ENCODE measurements at places on chromosomes 5 and 9.

DNA sequence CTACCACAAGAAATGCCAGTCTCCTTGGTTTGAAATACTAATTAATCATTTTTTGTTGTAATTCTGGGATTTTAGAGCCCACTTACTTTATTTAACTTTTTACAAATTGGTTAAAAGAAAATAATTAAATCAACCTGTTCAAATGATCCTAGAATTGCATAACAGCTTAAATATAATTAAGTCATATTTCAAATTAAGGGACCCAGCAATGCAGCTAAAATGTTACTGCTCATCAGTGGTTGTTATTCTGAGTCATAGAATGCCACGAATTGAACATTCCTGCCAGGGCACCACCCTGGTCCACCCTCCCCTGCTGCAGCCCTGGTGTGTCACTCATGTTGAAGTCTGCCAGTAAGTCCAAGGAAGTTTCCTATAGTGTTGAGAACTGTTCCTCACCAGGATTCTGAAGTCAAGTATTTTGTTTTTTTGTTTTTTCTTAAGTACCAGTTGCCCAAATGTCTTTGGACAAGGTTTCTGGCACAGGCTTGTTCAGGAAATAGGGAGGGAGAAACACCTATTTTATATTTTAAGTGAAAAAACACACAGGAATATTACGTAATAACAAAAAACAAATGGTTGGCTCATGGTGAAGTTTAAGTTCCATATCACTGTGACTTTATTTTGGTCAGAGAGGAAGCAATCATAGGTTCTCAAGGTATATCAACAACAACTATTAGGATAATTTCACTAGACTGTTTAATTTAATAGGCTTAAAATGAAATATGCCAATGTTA lies 4.3 kb upstream of the ITGA1 start:
- DNase-seq = no peak

DNA sequence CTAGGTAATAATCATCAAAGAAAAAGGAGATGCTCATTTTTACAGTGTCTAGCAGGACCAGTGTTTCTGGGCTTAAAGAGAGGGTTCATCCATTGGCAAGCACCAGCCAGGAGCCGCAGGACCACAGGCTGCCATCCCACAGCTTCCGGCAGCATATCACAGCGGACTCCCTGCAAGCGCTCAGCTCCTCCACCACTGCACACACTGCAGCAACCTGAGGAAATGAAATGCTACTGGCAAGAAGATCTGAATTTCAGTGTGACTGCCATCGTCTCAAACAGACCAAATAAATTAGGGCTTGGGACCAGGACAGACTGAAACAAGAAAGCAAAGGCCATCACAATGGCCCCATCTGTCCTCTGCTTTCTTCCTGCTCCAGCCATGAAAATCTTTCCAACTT lies 114.2 kb downstream of the TTC39B start:
- no peak for DNase-seq

DNA sequence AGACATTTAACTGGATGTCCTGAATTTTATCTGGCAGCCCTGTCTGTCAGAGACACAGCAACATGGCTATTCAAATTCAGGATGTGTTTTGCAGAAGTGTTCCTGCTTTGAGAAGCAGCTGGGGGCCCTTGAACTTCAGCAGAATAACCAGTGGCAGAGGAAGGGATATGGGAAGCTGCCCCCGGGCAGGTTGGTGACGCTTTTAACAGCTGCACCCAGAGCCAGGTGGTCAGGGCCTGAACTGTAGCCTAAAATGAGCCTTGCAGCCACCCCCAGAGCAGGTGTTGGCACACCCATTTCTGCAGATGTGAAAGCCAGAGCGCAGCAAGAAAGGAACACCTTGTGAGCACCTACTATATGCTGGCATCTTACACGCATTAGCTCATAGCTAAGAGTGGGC lies 128.7 kb upstream of the BOD1 start:
- DNase-seq = no peak

DNA sequence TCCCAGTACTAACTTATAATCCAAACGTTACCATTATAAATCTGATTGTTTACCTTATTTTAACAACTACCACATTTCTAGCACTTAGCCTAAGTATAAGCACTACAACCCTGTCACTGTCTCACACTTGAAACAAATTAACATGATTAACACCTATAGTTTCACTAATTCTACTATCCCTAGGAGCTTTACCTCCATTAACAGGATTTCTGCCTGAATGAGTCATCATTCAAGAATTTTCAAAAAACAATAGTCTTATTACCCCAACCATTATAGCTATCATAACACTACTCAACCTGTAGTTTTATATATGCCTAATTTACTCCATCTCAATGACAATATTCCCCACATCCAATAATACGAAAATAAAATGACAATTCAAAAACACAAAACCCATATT lies 89.6 kb downstream of the INSL6 start:
- no peak for DNase-seq

- DNase-seq = no peak
Measured at GRCh38 chr5:110807169-110807568, 68.4 kb downstream of the SLC25A46 start.

DNA sequence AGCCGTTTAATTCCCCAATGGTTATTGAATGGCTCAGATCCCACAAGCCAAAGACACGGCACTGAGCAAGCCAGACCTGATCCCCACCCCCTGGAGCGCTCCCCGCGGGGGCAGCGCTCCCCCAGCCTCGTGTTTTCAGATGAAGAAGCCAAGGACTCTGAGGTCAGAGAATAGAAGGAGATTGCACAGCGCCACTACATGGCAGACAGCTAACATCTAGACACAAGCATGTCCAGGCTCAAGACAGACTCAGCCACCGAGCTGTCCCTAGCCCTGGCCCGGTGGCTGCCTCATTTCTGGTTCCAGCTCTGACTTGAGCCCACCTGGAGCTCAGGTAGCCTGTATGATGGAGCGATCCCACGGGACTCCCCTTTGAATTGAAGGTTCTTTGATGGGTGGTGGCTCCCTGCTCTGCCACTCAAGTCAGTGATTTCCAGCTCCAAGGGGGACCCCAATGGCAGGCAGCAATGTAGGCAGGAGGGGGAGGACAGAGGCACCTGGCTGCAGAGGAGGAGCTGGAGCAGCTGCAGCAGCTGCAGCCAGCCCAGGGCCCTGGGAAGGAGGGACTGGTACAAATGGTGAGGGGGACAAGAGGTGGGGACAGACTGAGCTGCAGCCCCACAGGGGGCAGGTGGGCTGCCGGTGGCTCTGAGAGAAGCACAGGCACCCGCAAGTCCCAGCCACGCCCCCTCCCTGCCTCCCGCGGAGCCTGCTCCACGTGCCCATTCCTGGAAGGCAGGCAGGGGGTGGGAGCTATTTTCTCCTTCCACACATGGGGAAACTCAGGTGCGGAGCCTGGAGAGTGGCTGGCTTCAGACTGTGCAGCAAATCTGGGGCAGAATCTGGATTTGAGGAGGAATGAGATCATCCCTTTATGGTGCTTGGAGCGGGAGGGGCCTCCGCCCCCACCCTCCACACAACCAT lies 40.2 kb downstream of the NTNG2 start:
- DNase-seq = no peak

DNA sequence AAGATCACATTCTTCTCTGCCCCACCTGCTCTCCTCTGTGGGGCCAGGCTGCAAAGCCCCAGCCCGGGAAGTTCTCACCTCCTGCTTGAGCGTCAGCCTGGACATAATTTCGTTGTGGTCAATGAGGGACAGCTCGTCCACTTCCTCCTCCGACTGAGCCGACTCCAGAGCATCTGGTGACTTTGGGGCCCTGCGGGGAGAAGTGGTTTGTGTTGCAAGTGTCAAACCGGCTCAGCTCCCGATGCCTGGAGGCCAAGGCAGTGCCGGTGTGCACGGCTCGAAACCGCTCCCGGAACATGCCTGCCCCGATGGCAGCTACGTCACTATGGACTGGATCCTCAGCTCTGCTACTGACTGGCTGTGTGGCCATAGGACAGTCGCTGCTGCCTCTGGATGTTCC lies 52.8 kb downstream of the PRRT1B start:
- no peak for DNase-seq

DNA sequence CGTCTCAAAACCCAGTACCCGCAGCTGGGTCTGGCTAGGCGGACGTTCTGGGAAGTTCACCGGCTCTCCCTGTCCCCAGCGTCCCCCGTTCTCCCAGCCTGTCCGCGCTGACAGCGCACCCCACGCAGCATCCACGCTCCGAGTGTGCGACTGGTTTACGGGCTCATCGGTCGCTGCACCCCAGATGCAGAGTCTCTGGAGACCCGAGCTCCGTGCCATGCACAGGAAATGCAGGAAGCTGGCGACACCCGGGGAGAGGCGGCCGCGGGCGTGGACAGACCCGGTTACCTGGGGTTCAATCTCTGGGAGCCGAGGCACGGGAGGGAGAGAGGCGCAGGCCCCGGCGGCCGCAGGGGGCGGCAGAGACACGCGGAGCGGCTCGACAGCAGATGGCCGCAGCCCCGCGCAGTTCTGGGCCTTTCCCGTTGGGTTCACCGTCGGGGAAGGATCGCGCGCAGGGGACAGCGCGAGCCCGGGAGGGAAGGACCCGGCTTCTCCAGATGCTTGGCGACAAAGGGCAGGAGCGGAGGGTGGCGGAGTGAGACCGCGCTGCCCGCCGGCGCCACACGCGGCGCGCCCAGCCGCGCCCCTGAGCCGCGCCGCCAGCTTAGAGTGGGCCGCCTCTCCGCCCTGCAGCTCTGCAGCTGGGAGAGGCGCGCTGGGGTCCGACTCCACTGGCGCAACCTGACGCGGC lies 558 bp downstream of the SHROOM1 start:
- DNase-seq = no peak

- DNase-seq = no peak
Measured at GRCh38 chr5:111901296-111901695, 144.3 kb upstream of the NREP start.

GRCh38 chr5:13339093-13339492 lies 605.4 kb downstream of the DNAH5 start:
- no peak for DNase-seq

DNA sequence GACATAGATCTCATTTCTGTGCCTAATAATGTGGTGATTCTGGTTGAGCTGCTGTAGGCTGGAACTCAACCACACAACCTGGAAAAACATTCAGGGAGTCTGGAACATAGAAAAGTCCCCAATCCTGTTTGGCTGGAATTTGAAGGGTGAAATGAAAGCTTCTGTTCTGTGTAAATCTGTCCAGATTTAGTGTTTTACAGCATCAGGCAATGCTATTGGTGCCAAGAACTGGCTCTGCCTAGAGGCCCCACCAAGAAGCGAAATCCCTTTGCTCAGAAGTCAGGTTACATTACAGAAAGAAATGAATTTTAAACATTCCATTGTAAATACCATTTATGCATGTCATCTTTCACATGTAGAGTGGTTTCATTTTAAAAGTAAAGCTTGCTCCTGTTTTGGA lies 56.3 kb downstream of the TMEM174 start:
- no peak for DNase-seq

DNA sequence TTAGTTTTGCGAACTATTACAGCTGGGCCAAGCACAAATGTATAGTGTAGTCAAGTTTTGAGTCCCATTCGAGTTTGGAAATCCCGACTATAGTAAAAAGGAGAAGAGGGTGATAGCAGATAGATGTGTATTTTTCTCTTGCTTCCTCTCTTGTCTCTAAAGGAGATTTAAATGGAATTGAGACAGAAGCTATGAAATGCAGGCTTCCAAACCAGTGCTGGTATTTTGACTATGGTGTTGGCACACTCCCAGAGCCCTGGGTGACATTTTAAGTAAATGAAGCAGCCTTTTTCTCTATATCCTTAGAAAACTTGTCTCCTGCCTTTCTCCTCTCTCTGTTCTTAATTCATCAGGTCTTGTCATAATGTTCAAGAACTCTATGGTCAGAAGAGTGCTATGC lies 17.7 kb upstream of the AUH start:
- DNase-seq = no peak

GRCh38 chr9:83220730-83221129 lies 157.8 kb upstream of the RASEF start:
- no peak for DNase-seq

DNA sequence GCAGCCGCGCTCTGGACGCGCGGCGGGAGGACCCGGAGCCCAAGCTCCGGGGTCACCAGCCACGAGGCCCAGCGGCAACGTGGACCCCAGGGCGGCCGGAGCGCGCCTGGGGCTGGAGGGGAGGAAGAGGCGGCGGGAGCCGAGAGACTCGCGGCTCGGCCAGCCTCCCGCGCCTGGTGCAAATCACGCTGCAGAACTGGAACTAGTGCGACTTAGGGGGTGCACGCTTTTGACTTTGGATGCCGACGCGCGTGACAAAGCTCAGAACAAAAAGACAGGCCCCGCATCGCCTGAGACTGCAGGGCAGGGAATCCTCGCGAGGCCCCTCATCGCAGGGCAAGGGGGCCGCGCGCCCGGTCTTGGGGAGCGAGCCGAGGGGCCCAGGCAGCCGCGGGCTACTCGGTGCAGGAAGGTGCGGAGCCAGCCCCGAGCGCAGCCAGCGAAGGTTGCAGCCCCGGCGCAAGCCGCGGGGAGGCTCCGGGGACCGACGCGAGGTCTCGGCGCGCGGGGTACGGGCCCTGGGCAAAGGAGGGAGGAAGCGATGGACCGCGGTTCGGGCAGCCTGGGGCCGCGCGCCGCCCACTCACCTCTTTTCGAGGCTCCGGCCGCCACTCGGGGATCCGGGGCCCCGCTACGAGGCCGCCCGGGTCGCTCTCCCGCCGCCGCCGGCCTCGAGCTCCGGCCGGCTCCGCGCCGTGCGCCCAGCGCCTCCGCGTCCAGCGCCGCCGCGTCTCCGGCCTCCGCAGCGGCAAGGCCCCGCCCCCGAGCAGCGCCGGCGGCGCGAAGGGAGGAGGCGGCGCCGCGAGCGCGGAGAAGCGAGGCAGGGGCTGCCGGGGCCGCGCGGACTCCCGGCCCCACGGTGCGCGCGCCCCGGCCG lies at the start of gene GOLM1:
GOLM1 (minus strand) TSS at position 735 of the 877 bp plus-strand sequence. CDS start 20,238 bp downstream, outside the sequence.
- peak; percentile 46 for DNase-seq

DNA sequence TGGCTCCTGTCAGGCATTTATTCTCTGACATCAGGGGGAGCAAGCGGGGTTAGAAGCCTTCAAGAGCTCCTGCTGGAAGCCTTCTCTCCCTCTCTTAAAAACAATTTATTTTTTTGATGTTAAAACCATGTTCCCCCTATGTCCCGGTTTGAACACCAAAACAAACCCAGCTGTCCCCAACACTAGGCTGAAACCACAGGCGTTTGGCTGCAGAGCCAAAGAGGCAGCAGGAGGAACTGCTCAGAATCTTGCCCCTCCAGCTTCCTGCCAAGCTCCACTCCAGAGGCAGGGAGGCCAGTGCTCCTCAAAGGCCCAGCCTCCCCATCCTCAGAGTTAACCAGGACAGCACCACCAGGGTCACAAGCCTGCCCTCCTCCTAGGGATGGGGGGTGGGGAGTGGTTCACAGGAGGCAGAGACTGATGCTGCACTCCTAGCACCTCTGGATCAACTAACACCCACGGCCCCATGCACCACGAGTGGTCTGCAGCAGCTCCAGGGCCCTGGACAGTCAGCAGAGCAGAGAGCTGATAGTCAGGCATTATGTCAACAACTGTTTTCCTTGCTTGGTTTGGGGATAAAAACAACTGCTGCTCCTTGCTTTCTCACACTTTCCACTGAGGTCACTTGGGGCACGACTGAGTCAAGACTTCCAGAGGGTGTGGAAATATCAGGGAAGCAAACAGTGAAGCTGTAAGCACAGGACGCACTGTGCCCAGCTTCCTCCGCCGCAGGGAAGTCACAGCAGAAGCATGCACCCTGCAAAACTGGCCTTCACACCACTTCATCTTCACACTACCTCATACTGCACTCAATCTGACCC lies 96.5 kb upstream of the ADRA1B start:
- DNase-seq = no peak

GRCh38 chr5:57940236-57940635 lies 457.6 kb upstream of the ACTBL2 start:
- DNase-seq = no peak

- no peak for DNase-seq
Measured at GRCh38 chr5:6302684-6303083, 75.7 kb downstream of the MED10 start.
